Naive B cell (primary cell): ENCODE measurements at places on chromosomes 5 and 9.

- DNase-seq, result no peak
Observed at GRCh38 chr5:7679663-7680062, 171.3 kb downstream of the CFAP90 start.

GRCh38 chr9:119959846-119960545 lies 590.8 kb upstream of the BRINP1 start:
- no peak for DNase-seq

GRCh38 chr5:172898218-172898842 lies 60.9 kb upstream of the RPL26L1 start:
- DNase-seq, result no peak

DNA sequence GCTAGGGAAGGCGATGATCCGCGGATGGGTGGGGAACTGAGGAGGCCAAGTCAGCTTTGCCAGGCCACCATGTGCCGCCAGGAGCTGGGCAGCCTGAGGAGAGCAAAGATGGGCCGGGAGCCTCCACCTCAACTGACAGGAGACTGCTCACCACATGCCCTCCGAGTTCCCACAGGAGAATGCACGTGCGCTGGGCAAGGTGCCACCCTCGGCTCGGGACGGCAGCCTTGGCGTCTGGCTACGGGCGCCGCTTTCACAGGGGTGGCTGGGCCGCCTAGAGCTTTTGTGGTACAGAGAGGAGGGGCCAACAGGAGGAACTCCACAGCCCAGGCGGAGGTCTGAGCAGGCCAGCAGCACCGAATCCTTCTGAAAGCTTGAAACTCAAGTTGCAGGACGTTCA lies 5.3 kb upstream of the TBC1D9B start:
- no peak for DNase-seq

GRCh38 chr5:103801681-103802080 lies 239.1 kb upstream of the NUDT12 start:
- no peak for DNase-seq

DNA sequence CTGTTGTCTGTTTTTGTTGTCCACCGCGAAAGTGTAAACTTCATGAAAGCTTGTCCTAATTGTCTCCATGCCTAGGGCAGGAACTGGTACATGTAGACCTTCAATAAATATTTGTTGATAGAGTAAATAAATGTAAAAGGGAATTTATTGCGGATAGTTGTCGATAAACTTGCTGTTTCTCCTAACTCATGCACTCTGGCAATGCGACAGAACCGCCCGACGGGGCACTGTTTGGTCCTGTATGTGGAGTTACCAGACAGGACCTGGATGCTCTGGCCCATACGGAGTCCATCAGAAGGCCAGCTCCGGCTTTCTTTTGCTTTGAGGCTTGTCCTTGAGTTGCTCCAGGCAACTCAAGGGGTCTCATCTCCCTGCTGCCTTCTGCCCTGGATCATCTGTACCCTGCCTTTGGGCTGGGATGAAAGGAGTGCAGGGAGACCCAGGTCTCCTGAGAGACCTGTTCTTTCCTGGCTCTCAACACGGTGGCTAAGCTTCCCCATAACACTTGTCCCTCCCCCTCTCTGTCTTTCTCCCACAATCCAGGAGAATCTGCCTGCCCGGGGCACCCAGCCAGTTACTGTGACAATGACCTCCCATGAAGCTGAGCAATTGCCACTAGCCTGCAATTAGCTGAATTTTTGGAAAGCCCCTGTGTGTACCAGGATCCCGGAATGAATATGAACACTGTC lies 149.5 kb upstream of the PTCH1 start:
- DNase-seq, result no peak

DNA sequence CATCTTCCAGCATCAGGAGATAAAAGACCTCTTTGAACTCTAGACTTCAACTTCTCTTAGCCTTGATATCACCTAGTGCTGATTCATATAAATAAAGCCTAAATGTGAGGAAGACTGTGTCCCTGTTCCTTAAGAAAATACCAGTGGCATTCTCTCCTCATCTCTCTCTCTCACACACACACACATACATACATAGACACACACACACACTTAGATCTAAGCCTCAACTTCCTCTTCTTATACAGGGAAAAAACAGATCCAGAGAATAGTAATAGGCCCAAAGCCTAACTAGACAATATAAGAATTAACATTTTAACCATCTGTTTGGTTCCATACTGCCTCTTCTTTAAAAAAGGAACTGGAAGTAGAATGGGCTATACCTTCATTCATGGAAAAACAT lies 195.3 kb upstream of the NR4A3 start:
- DNase-seq, result no peak

- DNase-seq, result no peak
Observed at GRCh38 chr5:172481011-172481800, 26.9 kb upstream of the SH3PXD2B start.

DNA sequence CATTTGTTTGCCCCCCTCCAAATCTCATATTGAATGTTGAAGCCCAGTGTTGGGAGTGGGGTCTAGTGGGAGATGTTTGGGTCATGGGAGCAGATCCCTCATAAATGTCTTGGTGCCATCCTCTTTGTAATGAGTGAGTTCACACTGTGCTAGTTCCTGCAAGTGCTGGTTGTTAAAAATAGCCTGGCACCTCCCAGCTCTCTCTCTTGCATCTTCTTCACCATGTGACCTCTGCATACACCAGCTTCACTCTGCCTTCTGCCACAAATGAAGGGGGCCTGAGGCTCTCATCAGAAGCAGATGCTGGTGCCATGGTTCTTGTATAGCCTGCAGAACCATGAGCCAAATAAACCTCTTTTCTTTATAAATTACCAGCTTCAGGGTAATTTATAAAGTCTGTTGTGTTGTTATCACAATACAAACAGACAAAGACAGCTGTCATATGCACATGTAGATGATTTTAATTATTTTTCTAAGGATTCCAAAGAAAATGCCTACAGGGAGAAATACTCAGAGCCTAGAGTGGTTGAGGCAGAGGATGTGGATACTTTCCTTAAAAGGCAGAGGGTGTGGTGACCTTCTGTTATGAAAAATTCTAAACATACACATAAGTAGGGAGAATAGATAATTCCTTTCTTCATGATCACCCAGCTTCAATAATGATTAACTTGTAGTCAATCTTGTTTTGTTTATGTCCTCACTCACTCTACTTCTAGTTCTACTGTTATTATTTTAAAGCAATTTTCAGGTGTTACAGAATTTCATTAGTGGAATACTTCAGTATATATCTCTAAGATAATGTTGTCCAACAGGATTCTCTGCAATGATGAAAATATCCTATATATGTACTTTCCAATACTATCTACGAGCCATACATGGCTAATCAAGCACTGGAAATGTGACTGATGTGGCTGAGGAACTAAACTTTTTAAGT lies 75.1 kb upstream of the RANBP6 start:
- DNase-seq, result no peak

GRCh38 chr9:135468854-135469521 lies 10.6 kb upstream of the PPP1R26 start:
- DNase-seq, result no peak

DNA sequence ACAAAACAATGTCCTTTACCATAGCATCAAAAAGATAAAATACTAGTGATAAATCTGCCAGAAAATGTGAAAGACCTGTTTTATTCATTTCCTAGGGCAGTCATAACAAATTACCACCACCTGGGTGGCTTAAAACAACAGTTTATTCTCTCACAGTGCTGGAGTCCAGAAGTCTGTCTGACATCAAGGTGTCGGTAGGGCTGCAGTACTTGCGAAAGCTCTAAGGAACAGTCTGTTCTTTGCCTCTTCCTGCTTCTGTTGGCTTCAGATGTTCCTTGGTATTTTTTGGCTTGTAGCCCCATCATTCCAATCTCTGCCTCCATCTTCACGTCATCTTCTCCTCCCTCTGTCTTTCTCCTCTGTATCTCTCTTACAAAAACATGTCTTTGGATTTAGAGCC lies 51.0 kb downstream of the PTPDC1 start:
- DNase-seq, result no peak
